ENCODE measurements at places on chromosomes 5 and 9. TPM values are rescaled to one million over a fixed set of nuclear protein-coding genes. Genes with fewer than 3 reads are reported as not detected.

DNA sequence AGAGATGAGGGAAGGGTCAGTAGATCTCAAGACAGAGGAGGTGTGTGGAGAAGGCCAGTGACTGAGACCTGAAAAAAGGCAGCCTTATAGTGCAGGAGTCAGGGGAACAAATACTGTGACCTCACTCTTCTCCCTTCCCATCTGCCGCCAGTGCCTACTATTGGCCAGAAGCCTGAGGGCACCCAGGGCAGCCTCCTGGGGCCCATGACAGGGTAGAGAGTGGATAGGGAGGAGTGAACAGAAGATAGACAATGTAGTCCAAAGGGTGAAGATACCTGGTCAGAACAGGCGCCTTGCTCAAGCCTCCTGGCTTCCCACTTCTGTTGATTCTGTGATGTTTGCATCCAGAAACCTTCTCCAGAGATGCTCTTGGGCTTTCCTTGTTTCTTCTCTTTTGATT, 196.7 kb downstream of the PBX3 start:
- no peak overlapping the region for H3K27ac ChIP-seq
- H3K4me3 ChIP-seq = no peak overlapping the region
- no peak for DNase-seq
- no peaks in the 10 kb centered on the region for H3K36me3 ChIP-seq

DNAJC18 gene
- total RNA-seq = 21.6 TPM

DNA sequence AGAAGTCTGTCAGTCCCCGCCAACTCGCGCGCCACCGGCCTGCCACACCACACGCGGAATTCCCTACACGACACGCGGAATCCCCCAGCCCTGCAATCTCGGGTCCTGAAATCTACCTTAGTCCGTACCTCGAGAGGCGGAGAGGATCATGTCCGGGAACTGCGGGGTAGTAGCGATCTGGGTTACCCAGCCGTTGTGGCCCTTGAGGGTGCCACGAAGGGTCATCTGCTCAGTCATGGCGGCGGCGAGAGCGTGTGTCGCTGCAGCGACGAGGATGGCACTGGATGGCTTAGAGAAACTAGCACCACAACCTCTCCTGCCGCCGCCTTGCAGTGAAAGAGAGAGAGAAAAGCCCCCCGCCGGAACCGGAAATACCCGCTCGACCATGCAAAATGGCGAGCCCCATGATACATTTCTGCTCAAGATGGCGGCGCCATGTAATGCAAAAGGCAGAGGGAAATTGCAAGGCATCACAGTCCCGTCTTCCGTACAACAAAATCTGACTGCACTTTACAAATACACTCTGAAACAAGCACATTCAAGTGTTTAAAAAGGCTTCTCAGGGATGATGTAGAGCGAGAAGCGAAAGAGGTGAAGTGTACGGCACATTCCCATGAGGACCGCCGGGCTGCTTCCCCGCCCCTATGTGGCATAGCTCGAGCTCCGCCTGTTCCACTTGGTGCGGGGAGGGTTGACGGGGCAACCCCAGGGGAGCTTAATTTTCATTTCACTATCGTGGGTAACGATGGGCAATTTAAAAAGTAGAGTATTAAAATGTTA, at the start of gene RACK1:
RACK1 (minus strand) TSS at position 343 of the 780 bp plus-strand sequence; CDS start at position 237, 106 bp downstream.
- H3K4me1 ChIP-seq = peaks cover 22% of the 10 kb centered on the region
- peak within 1 kb of the TSS; percentile 89 for H3K27ac ChIP-seq
- peak within 1 kb of the TSS; percentile 63 for H3K4me3 ChIP-seq

GRCh38 chr9:32359452-32359851, 25.0 kb upstream of the ACO1 start:
- no peak for DNase-seq
- H3K36me3 ChIP-seq = no peaks in the 10 kb centered on the region
- no peak overlapping the region for H3K4me3 ChIP-seq
- H3K4me1 ChIP-seq = no peaks in the 10 kb centered on the region
- H3K27ac ChIP-seq = no peak overlapping the region
- H3K27me3 ChIP-seq = no peaks in the 10 kb centered on the region

LEAP2 gene
- 1.1 TPM for total RNA-seq

HAND1 gene
- not detected for total RNA-seq

- DNase-seq = no peak
- H3K4me3 ChIP-seq = no peak overlapping the region
- H3K27ac ChIP-seq = no peak overlapping the region
- no peaks in the 10 kb centered on the region for H3K27me3 ChIP-seq
These were observed 474.2 kb upstream of the RIOK2 start for GRCh38 chr5:97657239-97657638.

NXNL2 gene
- 12.6 TPM for total RNA-seq

FST gene
- total RNA-seq = 10.0 TPM

DNA sequence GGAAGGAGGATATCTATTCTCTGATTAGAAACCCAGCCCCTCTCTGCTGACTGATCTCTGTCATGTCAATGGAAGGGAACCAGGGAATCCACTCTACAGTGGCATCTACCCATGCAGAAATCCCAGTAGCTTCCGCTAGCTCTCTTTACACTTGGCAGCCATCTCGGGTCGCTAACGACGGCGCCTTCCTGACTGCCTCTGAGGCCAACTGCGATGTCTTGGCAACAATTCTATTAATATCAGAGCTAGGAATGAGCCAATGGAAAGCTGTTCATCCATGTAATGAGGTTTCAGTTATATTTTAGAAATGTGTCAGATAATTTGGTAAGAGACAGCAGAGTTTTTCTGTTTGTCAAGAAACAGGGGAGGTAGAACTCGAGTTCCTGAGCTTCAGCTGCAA, 67.6 kb upstream of the ATP10B start:
- no peaks in the 10 kb centered on the region for H3K4me1 ChIP-seq
- no peak overlapping the region for H3K4me3 ChIP-seq
- no peak for DNase-seq
- no peak overlapping the region for H3K27ac ChIP-seq

DNA sequence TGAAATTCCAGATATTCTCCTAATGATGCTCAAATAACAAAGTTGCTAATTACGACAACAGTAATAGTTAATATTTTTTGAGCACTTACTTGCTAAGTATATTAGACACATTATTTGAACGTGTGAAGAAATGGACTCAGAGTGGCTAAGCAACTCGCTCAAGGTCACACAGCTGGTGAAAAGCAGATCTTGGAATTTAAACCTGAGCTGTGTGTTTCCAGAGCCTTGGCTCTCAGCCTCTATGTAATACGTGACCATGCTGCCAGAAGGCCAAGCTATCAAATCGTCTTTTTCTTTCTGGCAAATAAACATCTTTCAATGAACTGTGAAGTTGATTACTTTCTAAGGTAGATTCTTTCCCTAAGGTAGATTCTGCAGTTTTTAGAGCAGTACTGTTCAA, 61.6 kb downstream of the KCTD16 start:
- H3K27ac ChIP-seq = no peak overlapping the region
- no peak for DNase-seq
- H3K36me3 ChIP-seq = no peaks in the 10 kb centered on the region
- H3K4me1 ChIP-seq = no peaks in the 10 kb centered on the region
- no peaks in the 10 kb centered on the region for H3K27me3 ChIP-seq

GRCh38 chr5:53877243-53877642, 316.8 kb downstream of the NDUFS4 start:
- no peaks in the 10 kb centered on the region for H3K4me1 ChIP-seq
- H3K27ac ChIP-seq = no peak overlapping the region
- H3K4me3 ChIP-seq = no peak overlapping the region
- no peaks in the 10 kb centered on the region for H3K36me3 ChIP-seq
- no peaks in the 10 kb centered on the region for H3K27me3 ChIP-seq

Measured in uterus (tissue), 4 donors.